ENCODE measurements at places on chromosomes 3 and 15. TPM values are rescaled to one million over a fixed set of nuclear protein-coding genes. Genes with fewer than 3 reads are reported as not detected.

Gene NANOGP8
- total RNA-seq, result 1.5 TPM

Gene CCDC13
- total RNA-seq, result 1.3 TPM

Gene PRRT3
- total RNA-seq, result 1.7 TPM

Gene CISH
- total RNA-seq, result 8.3 TPM

Gene ASB14
- not detected for total RNA-seq

Gene P2RY1
- total RNA-seq, result 3.1 TPM

Gene ZNF860
- 1.8 TPM for total RNA-seq

Gene MCTP2
- total RNA-seq, result 9.6 TPM

Gene RBP2
- total RNA-seq, result not detected

Gene ATP13A5
- total RNA-seq, result not detected

Gene MUSTN1
- 56.8 TPM for total RNA-seq

Gene CLDN11
- total RNA-seq, result 5.1 TPM

Gene PLCL2
- 10.5 TPM for total RNA-seq

Gene FAIM
- 7.0 TPM for total RNA-seq

Gene ADAMTSL3
- 54.8 TPM for total RNA-seq

Gene PODXL2
- 4.0 TPM for total RNA-seq

Gene STRIT1
- not detected for total RNA-seq

Gene CAND2
- 23.5 TPM for total RNA-seq

Gene TGM4
- total RNA-seq, result not detected

Gene FAM131A
- 28.2 TPM for total RNA-seq

Gene ACTRT3
- total RNA-seq, result 1.6 TPM

Gene MINAR1
- total RNA-seq, result 0.91 TPM

Gene MOBP
- 0.23 TPM for total RNA-seq

Gene KIF9
- 6.5 TPM for total RNA-seq

Gene ADAMTS17
- 4.2 TPM for total RNA-seq

Gene PPP1R14D
- not detected for total RNA-seq

Gene GPR62
- not detected for total RNA-seq

Gene ACKR2
- 3.1 TPM for total RNA-seq

Gene HRG
- total RNA-seq, result not detected

Gene SLC38A3
- total RNA-seq, result 0.19 TPM

Gene PLD1
- 23.1 TPM for total RNA-seq

Gene GALNT15
- total RNA-seq, result 44.7 TPM

Gene ADAMTS9
- total RNA-seq, result 212 TPM

Gene A4GNT
- not detected for total RNA-seq

Gene NR2C2
- 51.8 TPM for total RNA-seq

Gene LSMEM2
- total RNA-seq, result 0.51 TPM

Gene PLSCR5
- total RNA-seq, result not detected

Gene SLC22A13
- 1.3 TPM for total RNA-seq

Gene SLC9C1
- 0.29 TPM for total RNA-seq

Gene SAXO2
- total RNA-seq, result 5.1 TPM

Gene GHSR
- not detected for total RNA-seq

Gene VIPR1
- total RNA-seq, result 7.6 TPM

All from aorta (tissue), 5 donors.